ENCODE measurements at places on chromosomes 5 and 9.

DNA sequence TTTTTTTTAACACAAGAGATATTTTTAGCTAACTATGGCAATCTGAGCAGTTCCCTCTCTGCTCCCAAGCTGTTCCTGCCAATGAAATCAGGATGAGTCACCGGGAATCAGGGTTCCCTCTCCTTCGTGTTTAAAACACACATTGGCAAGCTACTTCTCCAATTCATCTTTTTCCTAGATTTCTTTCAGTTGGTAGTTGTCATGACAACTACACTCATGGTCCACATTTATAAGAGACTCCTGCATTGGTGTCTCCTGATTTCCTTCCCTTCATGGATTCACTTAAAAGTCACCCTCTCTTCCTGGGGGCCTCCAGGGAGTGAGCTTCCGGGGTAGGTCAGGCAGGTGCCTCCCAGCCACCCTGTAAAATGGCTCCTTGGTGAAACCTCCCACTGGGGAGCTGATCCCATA, 72.3 kb upstream of the NIPAL4 start:
- no peak for DNase-seq

DNA sequence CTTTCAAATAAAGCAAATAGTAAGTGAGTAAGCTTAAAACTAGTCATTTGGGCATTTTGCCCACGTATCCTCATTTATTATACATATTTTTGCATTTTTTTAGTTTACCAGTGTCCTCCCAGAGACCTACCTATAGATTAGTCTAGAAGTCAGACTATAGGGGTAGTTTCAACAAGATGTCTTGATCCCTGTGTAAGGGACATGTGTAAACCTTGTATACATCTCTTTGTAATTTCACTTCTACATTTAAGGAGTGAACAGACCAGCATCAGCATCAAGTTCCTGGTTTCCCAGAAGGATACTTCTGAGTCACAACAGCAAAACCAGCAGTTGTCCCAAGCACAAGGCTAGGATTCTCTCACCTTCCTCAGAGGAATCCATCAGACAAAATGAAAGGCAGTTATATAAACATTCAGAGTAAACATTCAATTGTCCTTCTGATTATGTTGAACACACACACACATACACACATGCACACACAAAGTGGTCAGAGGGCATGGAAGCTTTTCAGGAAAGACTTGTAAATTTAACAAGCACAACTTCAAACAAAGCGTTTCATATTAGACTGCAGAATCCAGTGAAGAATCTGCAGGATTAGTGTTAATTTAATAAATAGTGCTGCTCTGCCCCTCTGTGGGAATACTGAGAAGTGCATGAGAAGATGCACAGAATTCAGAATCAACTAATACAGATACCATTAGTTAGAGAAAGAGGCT, 55.4 kb downstream of the HINT1 start:
- DNase-seq: no peak

- no peak for DNase-seq
Measured at GRCh38 chr9:135914921-135915320, 7.6 kb upstream of the CAMSAP1 start.

DNA sequence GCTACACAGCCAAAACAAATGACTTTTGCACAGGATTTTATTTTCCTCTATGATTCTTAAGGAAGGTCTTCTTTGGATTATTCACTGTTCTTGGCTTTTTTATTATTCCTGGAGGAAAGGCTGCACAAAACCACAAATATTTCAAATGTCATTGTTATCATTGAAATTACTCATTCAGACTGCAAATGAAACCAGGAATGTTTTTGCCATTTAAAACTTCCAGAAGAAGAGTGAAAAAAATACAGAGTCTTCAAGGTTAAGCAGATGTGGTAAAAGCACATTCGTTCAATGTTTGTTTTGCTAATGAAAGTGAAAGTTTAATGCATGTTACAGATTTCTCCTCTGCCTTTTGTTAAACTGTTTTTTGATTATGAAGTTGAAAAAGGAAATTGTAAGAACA, 238.2 kb downstream of the TLE4 start:
- no peak for DNase-seq

GRCh38 chr5:16134204-16134603, 45.4 kb downstream of the MARCHF11 start:
- no peak for DNase-seq

DNA sequence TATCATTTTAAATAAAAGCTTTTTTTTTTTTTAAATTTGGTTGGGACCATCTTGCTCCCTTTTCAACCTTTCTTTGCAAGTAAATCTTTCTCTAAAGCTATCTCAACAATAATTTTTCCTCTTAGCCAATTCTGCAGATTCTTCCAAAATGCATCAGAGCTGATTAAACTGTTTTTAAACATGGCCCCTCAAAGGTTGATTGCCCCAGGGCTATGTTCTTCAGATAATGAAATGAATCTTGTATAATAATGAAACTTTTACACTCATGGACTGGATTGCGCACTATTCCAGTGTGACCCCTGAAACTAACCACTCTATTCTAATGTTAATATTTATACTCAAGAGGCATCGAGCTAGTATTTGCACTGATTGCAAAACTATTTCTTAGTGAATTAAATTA, 222.8 kb upstream of the PRDM9 start:
- DNase-seq: no peak

GRCh38 chr5:102547141-102548035, 48.6 kb upstream of the SLCO6A1 start:
- no peak for DNase-seq

GRCh38 chr5:26666371-26666770, 372.0 kb downstream of the CDH9 start:
- no peak for DNase-seq

DNA sequence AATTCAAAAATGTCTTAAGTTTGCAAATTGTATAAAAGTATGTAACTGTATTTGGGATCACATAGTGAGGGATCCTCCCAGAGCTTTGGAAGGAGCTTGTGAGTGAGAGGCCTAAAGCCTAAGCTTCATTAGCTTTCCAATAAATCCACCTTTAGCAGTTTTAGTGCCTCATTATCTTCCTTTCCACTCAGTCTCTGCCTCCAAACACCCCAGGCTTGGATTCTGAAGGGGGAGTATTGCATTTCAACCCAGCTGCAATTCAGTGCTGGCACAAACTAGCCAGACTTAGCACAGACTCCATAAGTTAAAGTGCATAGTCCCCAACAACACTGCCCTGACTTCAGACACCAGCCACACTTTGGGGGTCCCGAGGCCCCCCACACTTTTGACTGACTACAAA, 113.5 kb downstream of the SMARCA2 start:
- DNase-seq: no peak

DNA sequence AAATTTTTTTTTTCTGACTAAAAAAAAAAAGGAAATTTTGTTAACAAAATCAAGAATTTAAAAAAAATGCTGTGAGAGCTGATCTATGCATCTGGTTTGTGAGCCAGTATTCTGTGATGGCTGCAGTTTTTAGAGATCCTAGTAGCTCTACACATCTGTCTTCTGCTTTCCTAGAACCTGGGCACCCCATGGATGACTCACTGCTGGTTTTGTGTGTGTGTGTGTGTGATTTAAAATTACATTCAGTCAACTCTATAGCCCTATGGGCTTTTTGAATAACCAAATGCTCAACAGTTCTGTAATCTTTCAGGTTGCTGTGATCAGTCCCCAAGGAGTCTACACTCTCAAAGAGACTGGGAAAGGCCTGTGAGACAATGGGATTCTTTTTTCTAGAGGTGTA, 2.5 kb upstream of the PSMD5 start:
- DNase-seq: no peak

DNA sequence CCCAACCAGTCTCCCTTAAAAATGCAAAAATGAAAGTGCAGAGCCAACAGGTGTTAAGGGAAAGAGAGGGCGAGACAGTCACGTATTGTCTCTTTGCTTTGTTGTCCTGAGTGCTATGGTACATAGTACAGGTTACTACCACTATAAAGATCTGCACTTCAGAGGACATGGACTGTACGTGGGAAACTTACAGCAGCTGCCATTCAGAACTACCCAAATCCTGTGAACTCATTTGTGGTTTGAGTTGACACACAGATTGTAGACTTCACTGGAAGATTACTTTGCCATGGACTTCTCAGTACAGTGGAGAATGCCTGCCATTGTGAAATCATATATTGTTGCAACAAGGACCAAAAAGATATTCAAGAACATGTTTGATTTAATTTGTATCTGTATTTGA, 34.8 kb downstream of the FBXO38 start:
- DNase-seq: no peak

DNA sequence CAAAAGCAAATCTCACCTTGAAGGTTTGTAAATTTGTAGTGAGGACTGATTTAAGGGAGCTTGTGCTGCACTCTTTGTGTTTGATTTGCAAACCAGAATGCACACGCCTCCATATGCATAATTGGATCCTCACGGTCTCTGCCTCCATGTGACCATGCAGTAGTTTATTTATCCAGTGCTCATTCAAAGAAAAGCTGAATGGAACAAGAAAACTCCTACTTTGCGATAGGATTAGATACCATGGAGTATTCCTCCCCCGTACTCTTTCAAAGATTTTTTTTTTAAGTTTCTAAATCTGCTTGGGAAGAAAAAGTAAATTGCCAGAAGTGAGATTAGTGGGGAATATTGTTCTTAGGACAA, 290.4 kb upstream of the TUT7 start:
- no peak for DNase-seq

GRCh38 chr5:29614206-29614605, 1579.3 kb upstream of the CDH6 start:
- no peak for DNase-seq

GRCh38 chr5:172765766-172766286, 5.2 kb downstream of the DUSP1 start:
- no peak for DNase-seq

DNA sequence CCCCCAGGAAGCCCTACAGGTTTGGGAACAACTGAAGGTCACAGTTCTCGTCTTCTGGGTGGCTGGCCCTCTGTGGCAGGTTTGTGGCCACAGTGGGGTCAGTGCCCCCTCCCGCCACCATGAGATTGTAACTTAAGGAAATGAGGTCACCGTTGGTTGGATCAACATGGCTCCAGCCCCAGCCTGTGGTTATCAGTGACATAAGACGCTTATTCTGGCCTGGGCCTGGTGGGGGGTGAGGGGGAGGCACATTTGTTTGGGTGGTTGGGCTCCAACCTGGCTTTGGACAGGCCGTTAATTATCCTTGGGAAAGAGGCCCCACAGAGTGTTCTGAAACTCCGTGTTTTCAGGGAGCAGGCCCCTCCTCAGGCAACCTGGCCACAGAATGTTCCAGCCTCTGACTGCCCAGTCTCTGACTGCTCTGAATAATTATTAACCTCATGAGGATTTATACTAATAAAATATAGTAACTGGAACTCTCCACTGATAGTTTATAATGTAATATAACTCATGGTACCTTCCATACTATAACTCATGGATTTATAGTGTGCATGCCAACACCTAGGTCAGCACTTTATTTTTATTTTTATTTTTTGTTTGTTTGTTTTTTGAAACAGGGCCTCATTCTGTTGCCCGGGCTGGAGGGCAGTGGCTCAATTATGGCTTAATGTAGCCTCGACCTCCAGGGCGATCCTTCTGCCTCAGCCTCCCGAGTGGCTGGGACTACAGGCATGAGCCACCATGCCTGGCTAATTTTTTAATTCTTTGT, 58.0 kb upstream of the RPL26L1 start:
- DNase-seq: no peak

GRCh38 chr9:16543686-16544085, 326.8 kb downstream of the BNC2 start:
- DNase-seq: no peak

- DNase-seq: no peak
Measured at GRCh38 chr5:169542811-169543210, 40.8 kb upstream of the SPDL1 start.

GRCh38 chr9:92607088-92607487, 62.8 kb downstream of the IPPK start:
- DNase-seq: no peak

GRCh38 chr9:128244837-128245231, 31.0 kb downstream of the GOLGA2 start:
- DNase-seq: no peak

GRCh38 chr9:29701559-29701958, 2128.3 kb upstream of the C9orf72 start:
- DNase-seq: no peak

Measured in stimulated activated CD8-positive, alpha-beta memory T cell treated with anti-CD3 and anti-CD28 coated beads, Interleukin-4, amount 100 ng/mL, for 4 hours (primary cell).